CD4-positive, alpha-beta T cell treated with Interleukin-4 for 4 hours (primary cell): ENCODE measurements at places on chromosomes 13 and 19.
A peak's percentile ranks its signal among the peaks of the same experiment; 100 is the strongest.

GRCh38 chr13:110616103-110617101 lies 1.1 kb downstream of the NAXD start:
- peak; percentile 31 for DNase-seq

DNA sequence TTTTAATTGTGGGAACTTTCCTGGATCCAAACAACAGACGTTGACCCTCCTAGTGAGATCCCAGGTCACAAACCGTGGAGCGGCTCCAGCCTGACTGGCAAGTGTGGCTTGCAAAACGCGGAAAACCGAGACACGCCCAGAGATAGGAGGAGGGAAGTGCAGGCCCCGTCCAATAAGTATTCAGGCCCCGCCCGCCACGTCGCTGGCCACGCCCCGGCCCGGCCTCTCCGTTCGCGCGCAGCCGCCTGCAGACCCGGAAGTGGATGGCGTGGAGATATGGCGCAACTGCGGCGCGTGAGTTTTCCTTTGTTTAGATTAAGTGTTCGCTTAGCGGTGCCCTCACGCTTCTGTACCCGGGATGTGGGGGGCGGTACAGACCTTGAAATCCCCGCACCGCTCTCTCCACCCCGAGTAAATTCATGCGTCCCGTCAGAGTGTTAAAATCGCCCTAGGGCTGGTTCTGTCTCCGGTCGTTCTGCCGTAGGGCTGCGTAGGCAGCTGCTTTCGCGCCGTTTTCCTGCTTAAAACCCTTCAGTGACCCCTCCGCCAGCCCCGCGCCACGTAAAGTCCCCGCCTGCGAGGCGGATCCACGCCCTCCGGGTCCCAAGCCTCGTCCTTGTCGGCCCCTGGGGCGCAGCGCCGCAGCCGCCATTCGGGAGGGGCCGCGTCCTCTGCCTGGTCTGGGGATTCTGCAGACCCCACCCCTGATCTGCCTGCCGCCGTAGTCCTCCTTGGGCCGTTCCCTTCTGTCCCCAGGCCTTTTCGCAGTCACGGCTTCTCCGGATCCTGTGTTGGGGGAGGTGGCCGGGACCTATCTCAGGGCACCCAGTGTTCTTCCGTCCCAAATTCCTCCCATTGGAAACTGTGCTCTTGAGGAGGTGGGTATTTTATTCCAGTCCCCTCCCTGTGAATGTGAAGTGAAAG lies at the start of gene ZNF766:
Gene ZNF766 (plus strand): TSS at position 250 of the 924 bp plus-strand sequence. CDS start 27 bp downstream, at position 277.
- DNase-seq = peak; percentile 93

DNA sequence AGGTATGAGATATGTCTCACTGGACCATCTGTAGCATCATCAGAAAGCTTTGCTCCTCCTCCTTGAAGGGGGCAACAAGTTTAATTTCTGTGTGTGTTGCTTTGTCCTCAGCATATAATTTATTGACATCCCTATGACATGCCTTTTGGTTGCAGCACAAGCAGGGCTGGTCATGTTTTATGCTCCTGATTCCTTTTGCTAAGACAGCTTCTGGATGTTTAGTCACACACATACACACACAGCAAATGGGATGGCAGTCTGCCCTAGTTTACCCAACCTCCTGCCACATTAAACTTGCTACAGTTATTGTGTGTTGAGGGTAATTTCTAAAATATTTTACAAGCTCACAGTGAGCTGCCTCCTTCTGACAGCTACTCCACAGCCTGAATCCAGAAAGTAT lies 217.9 kb upstream of the RXFP2 start:
- no peak for DNase-seq

GRCh38 chr13:67299751-67300150 lies 69.6 kb upstream of the PCDH9 start:
- DNase-seq = no peak

- DNase-seq = no peak
Measured at GRCh38 chr13:99264051-99264450, 5.9 kb upstream of the GPR18 start.

GRCh38 chr13:21461131-21461530 lies 2.0 kb upstream of the ZDHHC20 start:
- DNase-seq = no peak

- DNase-seq = no peak
Measured at GRCh38 chr13:91747186-91747585, 348.8 kb downstream of the GPC5 start.

GRCh38 chr19:34794066-34794960 lies 21.3 kb upstream of the ZNF599 start:
- DNase-seq = no peak

DNA sequence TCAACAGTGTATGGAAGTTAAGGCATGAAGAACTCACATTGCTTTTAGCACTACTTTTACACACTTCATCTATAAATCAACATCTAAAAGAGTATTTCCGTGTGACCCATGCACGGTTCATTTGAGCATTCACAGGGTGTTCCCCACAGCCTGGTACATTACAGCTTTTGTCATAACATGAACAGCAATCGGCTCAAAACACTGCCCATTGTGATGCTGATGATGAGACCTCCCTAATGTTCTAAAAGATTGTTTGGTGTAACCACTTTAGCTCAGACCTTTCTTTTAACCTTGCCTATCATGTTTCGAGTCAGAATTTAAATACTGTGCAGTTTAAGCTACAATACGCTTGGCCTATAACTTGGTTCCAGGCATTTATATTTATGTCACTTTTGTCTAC lies 4.1 kb upstream of the KLF5 start:
- DNase-seq = no peak

DNA sequence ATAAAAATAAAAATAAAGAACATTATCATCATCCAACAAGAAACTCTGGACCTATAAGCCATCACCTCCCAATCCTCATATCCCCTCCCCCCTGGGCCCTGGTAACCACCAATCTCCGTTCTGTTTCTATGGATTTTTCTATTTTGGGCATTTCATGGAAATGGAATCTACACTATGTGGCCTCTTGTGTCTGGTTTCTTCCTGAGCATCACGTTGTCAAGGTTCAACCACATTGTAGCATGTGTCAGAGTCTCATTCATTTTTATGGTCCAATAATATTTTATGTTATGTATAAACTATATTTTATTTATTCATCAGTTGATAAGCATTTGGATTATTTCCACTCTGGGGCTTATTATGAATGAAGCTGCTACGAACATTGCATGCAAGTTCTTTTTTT lies 26.9 kb downstream of the SULT2B1 start:
- DNase-seq = no peak

DNA sequence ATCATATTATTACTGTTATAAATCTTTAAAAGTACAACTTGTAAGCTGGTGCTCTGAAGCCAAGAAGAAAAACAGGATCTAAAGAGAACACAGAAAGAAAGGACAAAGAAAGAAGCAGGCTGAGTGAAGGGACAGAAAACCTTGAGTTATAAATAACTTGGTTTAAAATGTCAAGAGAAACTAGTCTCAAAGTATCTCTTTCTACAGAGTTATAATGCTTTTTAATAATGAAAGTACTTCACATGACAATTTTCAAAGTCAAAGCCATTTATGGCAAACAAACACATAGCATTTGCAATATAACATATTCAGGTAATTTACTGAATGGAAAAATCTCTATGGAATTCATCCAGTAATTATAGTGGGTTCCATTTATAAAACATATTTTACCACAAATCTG lies 33.4 kb downstream of the CAB39L start:
- DNase-seq = no peak
